ENCODE measurements at places on chromosomes 13 and 19.
A peak's percentile ranks its signal among the peaks of the same experiment; 100 is the strongest.

- DNase-seq, result peak; percentile 44
Observed at GRCh38 chr19:18271433-18271841, 2.8 kb downstream of the IQCN start.

GRCh38 chr19:32671883-32672593, 2.9 kb downstream of the ANKRD27 start:
- no peak for DNase-seq

DNA sequence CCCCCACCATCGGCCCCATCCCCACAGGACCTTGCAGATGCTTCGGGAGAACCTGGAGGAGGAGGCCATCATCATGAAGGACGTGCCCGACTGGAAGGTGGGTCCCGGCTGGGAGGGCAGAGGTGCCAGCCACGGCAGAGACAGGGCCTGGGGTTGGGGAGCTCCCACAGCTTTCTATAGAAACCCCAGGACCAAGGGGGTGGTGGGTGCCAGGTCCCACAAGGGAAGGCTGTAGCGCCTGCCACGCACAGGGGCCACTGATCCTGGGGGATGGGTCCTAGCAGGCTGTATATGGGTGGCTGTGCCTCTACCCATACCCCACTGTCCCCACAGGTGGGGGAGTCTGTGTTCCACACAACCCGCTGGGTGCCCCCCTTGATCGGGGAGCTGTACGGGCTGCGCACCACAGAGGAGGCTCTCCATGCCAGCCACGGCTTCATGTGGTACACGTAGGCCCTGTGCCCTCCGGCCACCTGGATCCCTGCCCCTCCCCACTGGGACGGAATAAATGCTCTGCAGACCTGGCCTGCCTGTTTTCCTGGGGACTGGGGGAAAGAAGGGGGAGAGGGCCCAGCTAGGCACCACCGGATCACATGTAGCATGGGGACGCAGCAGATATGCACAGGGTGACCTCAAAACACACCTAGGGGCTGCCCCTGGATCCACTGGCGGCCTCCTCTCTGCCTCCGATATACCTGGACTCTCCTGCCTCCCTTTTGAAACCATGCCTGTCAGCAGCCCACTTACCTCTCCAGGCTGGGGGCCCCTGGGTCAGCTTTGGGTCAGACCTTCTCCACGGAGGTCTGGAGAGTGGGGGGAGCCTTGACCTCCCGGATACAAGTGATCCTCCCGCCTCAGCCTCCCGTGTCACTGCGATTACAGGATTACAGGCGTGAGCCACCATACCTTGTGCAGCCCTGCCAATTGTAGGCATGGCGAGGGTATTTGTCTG, 761 bp upstream of the YJEFN3 start:
- no peak for DNase-seq

GRCh38 chr13:31801088-31801487, 61.8 kb downstream of the RXFP2 start:
- no peak for DNase-seq

DNA sequence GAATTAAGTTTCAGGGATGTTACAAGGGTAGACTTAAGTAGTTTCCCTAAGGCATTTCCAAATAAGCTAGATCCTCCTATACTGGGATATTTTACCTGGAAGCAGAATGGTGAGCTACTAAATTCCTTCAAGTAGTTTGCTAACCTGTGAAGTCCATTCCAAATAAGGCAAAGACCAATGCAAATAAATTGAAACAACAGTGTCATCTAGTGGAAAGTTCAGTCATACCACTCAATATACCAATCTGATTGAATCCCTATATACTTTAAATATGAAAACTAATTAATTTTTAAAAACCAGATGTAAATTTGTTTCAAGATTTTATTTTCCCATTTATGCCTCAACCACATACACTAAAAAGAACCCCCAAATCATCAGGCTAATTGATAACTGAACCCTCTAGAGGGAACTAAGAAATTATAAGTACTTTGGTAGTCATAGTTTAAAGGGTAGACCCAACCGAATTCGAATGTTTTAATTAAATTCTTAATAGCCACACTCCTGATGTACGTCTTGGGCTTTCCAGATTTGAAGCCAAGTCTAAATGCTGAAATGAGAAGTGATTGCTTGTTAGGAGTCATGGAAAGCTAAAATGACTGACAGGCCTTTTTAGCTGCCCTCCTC, 223.7 kb downstream of the TBC1D4 start:
- DNase-seq, result no peak

DNA sequence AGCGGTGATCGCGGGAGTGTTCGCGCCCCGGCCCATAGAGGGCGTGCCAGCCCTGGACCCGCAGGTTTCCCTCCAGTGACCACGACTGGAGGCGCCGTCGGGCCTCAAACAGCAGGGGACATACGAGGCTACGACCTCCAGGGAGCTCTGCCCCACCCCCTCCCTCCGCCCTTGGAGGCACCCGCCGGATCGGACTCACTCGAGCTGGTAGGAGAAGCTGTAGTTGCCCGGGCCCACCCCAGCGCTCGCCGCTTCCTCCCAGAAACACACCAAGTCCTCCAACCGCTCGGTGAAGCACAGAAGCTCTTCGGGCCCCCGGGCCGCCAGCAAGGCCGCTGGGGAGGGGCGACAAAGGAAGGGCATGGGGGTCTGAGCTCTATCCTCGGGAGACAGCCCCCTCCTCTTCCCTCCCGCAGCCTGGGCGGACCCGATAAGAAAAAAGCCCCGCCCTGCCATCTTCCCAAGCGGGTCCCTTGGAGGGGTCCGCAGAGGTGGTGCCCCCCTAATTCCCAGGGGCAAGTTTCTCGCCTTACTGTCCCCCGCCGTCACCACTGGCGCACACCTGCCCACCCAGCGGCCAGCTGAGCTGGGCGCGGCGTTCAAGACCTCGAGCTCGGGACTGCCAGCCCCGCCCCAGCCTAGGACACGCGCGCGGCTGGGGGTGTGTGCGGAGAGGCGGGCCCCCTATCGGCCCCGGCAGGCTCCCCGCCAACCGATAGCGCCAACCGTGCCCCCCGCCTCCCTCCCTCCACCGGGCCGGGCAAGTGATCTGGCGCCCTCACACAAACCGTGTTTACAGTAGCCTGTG, 1.0 kb downstream of the EPOR start:
- peak; percentile 94 for DNase-seq

DNA sequence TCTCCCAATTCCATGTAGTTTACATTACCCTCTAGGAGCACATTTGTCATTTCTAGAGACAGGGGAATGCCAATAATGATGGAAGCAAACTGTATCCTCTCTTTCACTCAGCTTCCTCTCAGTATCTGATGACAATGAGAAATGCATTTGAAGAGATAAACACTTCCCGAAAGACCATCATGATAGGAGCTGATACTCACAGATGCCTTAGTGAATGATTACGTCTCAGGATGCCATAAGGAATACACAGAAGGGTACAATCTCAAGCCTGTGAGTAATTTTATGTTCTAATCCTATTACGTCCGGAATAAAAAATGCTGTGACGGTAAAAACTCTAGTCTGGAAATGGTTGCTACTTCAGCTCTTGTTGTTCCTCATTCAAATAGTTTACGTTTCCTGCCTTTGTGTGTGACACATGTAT, 663.8 kb upstream of the MIR17HG start:
- no peak for DNase-seq

- DNase-seq, result no peak
Observed at GRCh38 chr19:15280915-15281683, 48.9 kb upstream of the EPHX3 start.

- peak; percentile 63 for DNase-seq
Observed at GRCh38 chr13:40579535-40579934, 86.9 kb downstream of the FOXO1 start.

- DNase-seq, result no peak
Observed at GRCh38 chr19:40314656-40315055, 29.5 kb upstream of the AKT2 start.

DNA sequence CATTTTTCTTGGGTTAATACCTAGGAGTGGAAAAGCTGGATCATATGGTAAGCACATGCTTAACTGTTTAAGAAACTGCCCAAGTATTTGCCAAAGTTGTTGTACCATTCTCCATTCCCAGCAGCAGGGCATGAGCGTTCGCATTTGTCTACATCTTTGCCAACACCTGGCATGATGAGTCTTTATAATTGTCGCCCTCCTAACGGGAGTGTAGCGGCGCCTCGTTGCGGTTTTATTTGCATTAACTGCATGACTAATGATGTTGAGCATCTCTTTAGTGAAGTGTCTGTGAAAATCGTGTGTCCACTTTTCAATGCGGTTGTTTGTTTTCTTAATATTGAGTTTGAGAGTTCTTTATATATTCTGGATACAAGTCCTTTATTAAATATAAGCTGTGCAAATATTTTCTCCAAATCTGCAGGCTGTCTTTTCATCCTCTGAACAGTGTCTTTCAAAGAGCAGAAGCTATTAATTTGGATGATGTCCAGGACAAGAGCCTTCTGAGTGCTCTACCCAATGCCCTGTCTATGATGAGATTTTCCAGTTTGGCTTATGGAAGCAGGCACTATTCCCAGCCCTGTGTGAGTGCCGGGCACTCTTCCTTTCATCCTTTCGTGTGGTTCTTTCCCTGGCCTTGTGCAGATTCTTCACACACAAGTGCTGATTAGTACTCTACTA, 202.0 kb downstream of the FOXO1 start:
- DNase-seq, result no peak

DNA sequence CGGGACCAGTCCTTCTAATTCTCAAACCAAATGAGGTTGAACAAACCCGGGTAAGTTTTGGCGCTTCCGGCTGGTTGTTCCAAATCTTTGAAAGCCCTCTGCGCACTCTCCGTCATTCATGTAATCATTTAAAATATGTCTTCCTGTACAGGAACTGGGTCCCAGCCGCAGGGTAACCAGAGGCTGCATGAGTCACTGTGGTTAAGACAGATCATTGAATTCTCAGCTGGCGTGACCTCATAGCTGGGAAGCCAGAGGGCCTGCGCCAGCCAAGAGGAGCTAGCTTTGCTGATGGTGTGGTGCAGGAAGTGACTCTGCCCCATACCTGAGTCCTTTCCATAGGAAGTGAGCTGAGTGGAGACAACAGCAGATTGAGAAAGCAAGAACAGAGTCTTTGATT, 135.2 kb downstream of the TSHZ3 start:
- DNase-seq, result no peak

DNA sequence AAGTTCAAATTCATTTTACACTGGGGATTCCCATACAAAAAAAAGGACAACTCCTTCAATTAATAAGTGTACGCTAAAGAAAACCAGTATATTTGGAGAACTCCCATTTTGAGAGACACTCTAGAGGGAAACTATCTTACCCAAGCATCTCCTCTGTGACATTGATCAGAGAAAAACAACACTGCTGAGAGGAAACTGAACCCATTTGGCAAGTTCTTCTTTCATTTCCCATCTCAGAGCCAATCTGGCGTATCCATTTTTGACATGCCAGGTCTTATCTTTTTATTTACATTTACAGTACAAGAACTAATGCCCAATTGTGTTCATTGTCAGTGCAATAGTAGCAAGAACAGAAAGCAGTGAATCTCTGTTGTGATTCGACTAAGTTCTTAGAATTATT, 30.1 kb downstream of the LIG4 start:
- DNase-seq, result no peak

GRCh38 chr13:99087098-99087953, 109.5 kb upstream of the DOCK9 start:
- peak; percentile 98 for DNase-seq

- peak; percentile 78 for DNase-seq
Observed at GRCh38 chr13:112616586-112617362, 28.8 kb upstream of the TUBGCP3 start.

DNA sequence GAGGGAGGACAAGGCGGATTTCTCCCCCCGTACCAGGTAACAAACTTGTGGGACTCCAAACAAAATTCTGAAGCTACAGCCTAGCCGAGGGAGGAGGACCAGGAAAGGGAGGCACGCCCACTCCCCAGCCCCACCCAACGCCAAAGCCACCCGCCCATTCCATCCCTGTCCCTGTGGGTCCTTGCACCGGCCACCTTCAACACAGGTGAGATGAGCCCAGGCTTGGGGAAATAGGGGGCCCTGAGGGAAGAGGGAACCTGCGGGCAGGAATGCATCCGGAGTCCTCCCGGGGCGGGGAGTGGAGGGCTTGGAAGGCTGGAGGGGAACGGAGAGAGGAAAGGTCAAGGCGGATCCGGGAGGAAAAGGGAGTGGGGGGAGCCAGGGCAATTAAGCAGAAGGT, at the start of gene BEST2:
Gene BEST2, plus strand, starts transcription at position 157 of the 400 bp plus-strand sequence. CDS start 802 bp downstream, outside the sequence.
- peak; percentile 79 for DNase-seq

- DNase-seq, result no peak
Observed at GRCh38 chr13:56515441-56515840, 625.3 kb upstream of the PRR20A start.

DNA sequence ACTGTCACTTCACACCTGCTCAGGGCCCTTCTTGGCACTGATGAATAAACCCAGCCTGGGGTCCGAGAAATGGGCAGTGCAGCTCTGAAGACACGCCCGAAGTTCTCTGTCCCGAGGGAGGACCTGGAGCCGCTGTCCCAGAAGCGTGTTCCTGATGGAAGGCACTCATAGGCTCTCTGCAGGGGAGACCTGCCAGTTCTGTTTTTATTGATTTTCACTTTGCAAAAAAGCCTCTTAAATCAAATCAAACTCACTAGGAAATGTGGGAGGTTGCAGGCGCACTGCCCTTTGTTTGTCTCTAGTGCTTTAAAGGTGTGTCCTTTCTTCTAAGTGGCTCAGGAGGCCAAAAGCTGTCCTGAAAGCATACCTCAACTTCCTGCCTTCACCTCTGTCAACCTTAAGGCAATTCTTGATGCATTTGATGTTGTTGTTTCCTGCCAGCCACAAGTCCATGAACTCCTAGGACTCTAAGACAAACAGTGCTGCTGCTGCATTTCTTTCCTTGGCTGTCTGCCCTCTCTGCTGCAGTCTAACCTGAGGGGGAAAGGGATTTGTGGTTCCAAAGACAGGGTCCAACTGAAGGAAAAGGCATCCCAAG, 663.2 kb downstream of the UQCRFS1 start:
- DNase-seq, result no peak

GRCh38 chr13:46637213-46637612, 84.2 kb downstream of the LRCH1 start:
- DNase-seq, result peak; percentile 66

- DNase-seq, result no peak
Observed at GRCh38 chr19:28475525-28475924, 737.4 kb downstream of the UQCRFS1 start.

DNA sequence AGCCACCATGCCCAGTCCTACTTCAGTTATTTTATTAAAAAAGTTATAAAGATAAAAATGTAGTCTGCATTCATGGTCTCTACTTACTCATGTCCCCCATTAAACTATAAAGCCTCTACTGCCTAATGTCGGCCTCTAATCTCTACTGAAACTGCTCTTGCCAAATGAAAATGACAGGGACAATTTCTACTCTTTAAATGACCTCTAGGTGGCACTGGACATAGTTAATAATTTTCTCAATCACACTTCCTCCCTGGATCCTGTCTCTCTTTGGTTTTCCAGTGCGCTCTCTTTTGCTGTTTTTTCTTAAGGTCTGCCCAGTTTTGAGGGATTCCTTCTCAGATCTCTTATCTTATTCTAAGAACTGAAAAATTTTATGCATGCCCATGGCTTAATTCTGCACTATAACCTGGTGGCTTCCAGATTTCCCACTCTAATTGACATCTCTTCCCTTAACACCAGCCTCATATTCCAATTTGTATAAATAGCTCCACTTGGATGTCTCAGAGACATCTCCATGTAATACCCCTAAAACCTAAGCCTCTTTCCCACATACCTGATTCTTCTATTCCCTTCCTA, 54.3 kb downstream of the MTMR6 start:
- no peak for DNase-seq
